ENCODE measurements at places on chromosomes 4 and X.
A peak's percentile ranks its signal among the peaks of the same experiment; 100 is the strongest.

DNA sequence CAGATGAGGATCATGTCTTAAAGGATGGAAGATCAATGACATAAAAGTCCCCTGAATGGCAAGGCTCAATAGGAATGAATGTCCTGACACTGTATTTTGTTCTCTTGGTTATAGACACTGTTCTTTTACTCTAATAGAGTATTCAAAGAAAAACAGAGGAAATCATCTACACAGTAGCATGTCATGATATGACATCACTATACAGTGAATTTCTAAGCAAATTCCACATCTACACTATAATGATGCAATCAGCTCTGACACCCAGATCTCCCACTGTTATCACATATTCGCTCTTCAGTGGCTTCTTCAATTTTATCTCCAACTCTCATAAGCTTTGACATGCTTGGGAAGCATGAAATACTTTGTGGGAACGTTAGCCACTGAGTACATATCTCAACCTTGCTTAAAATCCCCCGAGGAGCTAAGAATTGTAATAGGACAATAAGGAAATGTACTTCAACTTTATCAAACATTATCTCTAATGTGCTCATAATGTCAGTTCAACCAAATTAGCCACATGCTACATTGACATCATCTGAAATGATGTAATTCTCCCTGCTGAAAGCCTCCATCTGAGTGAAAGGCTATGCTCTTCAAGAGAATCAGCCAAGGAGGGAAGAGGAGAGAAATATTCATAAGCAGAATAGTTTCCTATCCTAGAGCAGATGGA, 139.6 kb upstream of the PTCHD1 start:
- no peak for DNase-seq

- peak; percentile 1 for DNase-seq
Measured at GRCh38 chrX:82666355-82666754, 841.7 kb upstream of the POU3F4 start.

- peak; percentile 12 for DNase-seq
Measured at GRCh38 chrX:105876658-105877057, 54.3 kb downstream of the NRK start.

DNA sequence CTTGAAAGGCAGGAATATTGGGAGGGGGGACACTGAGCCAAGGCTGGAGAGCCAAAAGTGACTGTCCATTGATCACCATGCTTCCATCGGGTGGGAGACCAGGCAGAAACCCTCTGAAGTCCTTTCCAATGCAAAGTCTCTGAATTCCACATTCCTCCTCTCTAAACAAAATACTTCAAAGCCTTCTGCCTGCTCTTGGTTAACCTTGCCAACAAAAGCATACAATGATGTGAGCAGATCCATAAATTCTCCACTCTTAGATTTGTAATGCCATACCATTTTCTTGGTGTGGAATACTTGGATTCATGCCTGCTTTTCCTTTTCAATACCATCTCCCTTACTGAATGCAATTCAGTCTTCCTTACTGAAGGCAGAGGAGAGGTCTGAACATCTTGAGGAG, 74.1 kb upstream of the FAM9B start:
- peak; percentile 16 for DNase-seq

DNA sequence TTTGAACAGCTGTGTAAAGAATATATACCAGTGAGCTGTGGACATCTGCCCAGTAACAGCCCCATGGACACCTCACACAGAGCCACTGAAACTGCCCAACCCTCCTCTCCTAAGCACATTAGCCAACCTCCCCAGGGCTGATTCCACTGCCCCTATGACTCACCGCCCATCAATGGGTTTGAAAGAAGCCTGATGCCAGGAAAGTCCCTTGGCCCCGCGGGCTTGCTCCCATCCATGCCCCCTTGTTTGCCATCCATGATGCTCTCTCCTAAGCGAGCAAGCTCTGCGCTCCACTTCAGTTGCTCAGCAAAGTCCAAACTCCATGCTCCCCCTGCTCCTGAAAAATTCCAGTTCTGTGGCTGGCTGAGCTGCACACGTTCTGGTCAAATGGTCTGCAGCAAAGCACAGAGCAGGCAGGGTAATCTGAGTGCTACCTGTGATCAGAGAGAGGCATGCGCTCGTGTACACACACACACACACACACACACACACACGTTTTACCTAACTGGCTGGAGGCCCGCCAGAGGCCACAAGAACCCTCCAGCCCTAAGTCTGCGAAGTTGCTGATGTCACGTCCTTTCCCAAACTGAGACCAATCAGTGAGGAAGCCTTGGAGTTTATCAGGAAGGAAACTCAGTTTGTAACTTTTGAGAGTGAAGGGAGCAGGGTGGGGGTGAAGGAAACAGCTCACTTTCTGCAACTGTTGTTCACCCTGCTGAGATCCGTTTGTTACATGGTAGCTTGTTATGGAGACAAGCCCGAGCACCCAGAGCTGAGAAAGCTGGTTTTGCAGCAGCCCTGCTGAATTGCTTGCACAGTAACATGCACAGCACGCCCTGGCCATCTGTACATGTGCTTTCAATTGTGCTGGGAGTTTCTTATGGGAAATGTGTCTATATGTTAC, at the start of gene ASB9:
Gene ASB9 (minus strand): TSS at position 466 of the 904 bp plus-strand sequence. CDS start 209 bp downstream, at position 257.
- peak; percentile 42 for DNase-seq

GRCh38 chrX:22541926-22542325, 269.2 kb downstream of the CBLL2 start:
- no peak for DNase-seq

DNA sequence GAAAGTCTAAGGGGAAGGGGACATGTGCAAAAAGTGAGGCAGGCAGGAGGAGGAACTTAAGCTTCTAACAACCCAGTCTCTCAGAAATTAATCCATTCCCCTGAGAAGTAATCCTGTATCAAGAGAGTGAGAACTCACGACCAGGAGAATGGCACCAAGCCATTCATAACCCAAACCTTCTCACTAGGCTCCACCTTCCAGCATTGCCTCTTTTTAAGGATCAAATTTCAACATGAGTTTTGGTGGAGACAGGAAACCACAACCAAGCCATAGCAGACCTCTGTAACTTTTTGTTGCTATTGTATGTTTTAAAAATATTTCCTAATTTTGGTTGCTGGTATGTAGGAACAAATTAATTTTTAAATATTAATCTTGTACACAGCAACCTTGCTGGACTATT, 32.8 kb downstream of the PASD1 start:
- DNase-seq, result no peak

DNA sequence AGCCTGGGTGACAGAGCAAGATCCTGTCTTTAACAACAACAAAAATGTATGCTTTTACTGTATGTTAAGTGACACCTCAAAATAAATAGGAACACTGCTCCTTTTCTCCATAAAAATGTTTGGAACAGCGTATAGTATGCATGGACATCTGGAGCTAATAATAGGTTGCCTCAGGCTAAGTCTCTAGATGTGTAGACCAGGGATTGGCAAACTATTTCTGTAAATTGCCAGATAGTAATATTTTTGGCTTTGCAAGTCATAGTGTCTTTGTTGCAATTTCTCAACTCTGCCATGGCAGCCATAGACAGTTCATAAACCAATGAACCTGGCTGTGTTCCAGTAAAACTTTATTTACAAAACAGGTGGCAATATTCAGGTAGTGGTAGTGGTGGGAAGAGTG, 76.6 kb upstream of the CBLL2 start:
- DNase-seq, result no peak

DNA sequence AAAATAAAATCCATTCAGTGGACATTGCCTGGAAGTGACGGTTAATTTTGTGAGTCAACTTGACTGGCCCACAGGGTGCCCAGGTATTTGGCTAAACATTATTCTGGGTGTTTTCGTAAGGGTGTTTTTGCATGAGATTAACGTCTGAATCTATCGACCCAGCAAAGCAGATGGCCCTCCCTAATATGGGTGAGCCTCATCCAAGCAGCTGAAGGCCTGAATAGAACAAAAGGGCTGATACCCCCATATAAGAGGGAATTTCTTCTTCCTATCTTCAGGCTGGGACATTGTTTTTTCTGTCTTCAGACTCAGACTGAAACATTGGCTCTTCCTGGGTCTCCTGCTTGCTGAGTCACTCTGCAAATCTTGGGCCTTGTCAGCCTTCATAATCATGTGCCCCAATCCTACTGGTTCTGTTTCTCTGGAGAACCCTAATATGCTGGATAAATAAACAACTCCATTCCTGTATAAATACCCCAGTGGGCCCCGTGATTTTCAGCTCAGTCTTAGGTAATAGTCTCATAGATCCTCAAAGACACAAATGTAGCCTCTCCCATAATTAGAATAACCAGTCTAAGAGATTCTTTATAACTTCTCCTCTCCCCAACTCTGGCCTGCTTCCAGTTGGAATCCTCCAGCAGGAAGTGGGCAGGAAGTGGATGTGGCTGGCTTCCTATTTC, 33.1 kb upstream of the DDX3X start:
- DNase-seq, result peak; percentile 35

DNA sequence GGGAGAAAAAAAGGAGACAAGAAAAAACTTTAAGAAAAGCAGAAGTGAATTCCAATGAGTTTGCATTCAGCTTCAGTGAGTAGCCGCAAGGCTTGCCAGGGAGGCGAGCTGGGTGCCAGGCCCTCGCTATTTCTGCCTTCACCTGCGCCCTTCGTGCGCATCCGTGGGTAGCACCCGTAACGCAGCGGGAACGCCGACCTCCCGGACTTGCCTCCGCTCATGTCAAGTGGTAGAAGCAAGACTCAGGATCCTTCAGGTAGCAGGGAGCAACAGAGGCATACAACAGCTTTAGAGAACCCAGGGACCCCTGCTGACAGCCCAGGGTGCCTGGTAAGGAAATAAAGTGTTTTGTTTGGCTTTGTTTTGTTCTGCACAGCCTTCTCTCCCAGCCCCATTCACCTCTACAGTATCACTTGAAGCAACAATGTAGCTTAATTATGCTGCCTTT, 140.0 kb upstream of the BCOR start:
- no peak for DNase-seq

DNA sequence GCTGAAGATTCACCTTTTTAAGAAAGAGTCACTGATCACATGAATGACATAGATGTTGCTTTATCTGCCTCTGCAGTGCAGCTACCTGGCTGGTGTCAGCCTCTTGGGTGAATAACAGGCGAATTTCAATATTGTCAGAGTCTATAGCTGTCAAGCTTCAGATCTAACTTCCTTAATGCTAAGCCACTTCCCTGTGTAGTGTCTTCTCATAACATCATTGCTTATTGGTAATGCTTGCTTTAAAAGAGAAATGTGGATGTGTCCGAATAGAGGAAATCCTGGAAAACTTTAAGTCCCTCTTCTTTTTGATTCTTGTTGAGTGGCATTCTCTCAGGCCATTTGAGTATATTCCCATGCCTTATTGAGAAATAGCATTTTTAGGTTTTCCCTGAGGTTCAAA, 7.3 kb upstream of the IGFBP7 start:
- no peak for DNase-seq

GRCh38 chrX:132044953-132045352, 21.9 kb downstream of the STK26 start:
- no peak for DNase-seq

DNA sequence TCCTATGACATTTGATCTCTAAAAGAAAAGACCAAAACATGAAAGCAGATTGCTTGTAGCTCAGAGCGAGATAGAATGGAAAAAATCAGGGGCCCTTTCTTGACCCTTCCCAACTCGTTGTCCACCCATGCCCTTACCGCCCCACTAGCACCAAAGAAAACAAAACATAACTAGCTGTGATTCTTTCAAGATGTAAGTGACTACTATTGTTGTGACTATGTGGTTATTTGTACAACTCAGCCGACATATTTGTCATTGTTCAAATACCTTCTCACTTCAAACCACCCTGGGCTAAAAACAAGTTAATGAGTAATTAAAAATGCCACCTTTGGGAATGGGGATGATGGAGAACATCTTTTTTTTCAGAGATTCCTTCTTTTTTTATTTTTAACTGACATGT, 171.2 kb upstream of the GPC4 start:
- no peak for DNase-seq

DNA sequence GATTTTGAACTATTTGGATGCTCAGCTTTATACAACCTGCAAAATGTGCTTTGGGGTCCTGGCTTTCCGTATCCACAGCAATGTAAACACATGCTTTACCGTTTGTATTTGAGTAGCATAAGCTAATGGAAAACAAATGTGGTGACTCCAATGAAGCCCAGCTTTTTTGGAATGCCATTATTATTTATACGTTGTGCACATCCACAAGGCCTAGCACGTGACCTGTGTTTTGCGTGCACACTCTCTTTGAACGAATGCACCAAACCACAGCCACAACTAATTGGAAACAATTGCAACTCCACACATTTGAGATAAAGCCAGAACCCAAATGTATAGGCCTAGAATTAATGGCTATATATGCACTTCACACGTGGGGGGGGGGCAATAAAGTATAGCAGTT, 189.5 kb upstream of the GPC4 start:
- no peak for DNase-seq

DNA sequence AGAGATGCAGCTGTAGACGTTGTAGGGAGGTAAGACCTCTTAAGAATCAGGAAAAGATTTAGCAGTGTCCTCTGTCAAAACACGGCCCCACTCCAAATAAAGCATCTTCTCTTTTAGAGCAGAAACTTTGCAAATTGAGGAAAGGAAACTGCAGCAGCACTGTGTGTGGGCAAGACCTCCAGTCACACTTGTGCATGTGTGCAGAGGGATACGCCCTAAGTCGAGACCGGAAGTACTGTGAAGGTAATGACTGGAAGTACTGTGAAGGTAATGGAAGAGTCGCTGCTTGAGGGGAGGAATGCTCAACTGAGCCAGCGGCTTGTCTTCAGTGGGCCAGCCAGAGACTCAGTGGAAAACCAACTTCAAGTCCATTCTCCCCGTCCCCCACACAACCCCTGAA, 46.5 kb downstream of the EGF start:
- DNase-seq, result no peak

- no peak for DNase-seq
Measured at GRCh38 chr4:55218041-55218440, 92.6 kb upstream of the KDR start.

GRCh38 chr4:7956270-7956808, 16.7 kb upstream of the AFAP1 start:
- peak; percentile 70 for DNase-seq

DNA sequence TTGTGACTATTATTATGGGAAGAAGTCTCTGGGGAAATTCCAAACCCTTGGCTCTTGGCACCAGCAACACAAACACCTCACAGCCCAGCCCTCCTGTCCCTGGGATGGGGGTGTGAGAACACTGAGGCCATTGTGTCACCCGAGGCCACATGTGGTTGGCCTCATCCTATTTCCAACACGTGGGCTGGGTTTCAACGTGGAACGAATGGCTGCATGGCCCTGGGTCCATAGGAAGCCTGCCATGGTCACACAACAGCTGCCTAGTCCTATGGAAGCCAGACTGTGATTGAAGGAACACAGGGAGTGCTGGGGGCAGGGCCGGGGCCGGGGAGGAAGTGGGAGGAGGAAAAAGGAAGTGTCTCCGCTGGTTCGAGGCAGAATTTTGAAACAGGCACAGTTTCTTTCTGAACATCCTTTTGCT, 10.0 kb downstream of the CLCN4 start:
- DNase-seq, result no peak

DNA sequence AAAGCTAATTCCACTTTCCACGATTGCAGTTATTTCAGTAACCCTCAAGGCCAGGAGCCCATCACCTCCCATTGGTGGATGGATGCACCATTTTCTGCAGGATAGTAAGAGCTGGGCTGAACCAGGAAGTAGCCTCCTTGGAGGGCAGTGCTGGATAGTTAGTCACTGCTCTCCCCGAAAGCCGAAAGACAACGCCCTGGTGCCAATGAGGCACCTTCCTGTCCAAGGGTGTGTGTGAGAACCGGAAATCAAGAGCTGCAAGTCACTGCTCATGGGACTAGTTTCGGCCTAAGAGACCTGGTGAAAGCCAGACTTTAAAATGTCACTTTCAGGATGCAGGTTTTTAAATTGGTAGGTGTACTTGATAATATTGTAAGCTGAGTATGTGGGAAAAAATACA, 203.8 kb upstream of the HS3ST1 start:
- no peak for DNase-seq

- peak; percentile 67 for DNase-seq
Measured at GRCh38 chr4:140081641-140082390, 72.2 kb downstream of the MAML3 start.

All from astrocyte of the spinal cord (primary cell).